ENCODE measurements at places on chromosomes 2 and 18. TPM values are rescaled to one million over a fixed set of nuclear protein-coding genes. Genes with fewer than 3 reads are reported as not detected.

DNA sequence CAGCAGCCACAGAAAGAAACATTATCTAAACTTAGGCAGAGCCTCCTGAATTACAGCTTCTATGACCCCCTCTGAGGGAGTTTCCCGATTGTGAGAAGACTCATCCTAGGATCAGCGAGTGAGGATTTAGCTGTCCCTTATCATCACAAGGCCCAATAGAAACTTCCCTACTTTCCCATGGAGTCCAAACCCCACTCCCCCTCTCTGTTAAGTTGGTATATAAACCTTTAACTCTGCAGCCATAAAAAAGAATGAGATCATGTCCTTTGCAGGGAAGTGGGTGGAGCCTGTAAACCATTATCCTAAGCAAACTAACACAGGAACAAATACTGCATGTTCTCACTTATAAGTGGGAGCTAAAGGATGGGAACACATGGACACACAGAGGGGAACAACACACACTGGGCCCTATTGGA is 78.8 kb downstream of the MYL12B start:
- H3K4me3 ChIP-seq: no peak overlapping the region
- H3K27me3 ChIP-seq: no peaks in the 10 kb centered on the region
- no peak overlapping the region for H3K27ac ChIP-seq
- H3K4me1 ChIP-seq: no peaks in the 10 kb centered on the region

The TUBA4A gene
- total RNA-seq: 11.9 TPM

- DNase-seq: peak; percentile 95
- H3K27ac ChIP-seq: peak overlapping the region; percentile 94
- peak overlapping the region; percentile 95 for H3K4me3 ChIP-seq
- H3K27me3 ChIP-seq: no peaks in the 10 kb centered on the region
- no peaks in the 10 kb centered on the region for H3K36me3 ChIP-seq
Measured at GRCh38 chr2:144516981-144517865, 2.7 kb downstream of the ZEB2 start.

DNA sequence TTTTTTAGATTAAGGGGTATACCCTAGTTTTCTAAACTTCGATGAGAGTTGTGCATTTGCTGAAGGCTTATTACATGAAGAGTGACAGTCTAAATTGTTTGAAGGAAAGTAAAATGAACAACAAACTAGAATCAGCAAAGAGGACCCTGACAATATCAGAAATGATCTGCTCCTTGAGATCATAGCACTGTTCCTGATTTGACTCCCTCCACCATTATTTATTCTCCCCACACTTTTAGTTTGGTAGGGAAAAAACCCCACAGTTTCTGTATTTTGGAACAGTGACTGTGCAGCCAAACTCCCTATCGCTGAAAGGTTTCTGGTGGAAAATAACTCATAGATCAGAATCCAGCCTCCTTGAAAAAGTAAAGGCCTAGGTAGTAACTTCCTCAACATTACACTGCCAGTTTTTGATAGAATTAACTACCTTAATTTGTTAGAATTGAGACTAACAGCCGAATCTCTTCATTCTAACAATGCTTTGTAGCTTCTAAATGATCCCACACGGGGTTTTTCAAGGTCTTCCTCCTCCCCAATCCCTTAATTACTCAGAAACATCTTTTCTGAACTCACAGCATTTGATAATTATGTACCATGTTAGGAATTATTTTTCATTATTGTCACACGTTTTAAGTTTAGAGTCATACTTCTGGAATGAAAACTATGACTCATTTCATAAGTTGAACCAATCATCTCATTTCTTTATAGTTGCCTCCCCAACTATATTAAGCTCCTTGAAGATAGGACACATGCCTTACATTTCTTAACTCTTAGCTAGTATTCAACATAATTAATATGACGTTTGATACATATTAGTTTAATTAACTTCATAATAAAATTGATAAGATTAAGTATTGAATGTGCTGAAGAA is 2.9 kb downstream of the MYL12A start:
- peaks cover 42% of the 10 kb centered on the region for H3K36me3 ChIP-seq
- H3K27ac ChIP-seq: peak overlapping the region; percentile 86
- no peaks in the 10 kb centered on the region for H3K27me3 ChIP-seq

GRCh38 chr2:60152226-60152833 is 401.1 kb downstream of the BCL11A start:
- no peaks in the 10 kb centered on the region for H3K4me1 ChIP-seq
- no peak overlapping the region for H3K27ac ChIP-seq
- no peaks in the 10 kb centered on the region for H3K36me3 ChIP-seq
- H3K4me3 ChIP-seq: no peak overlapping the region
- DNase-seq: no peak
- H3K27me3 ChIP-seq: no peaks in the 10 kb centered on the region

GRCh38 chr2:13193900-13194299 is 477.2 kb downstream of the TRIB2 start:
- no peaks in the 10 kb centered on the region for H3K4me1 ChIP-seq
- no peak for DNase-seq
- no peaks in the 10 kb centered on the region for H3K36me3 ChIP-seq

GRCh38 chr2:239667431-239667985 is 266.7 kb upstream of the HDAC4 start:
- no peaks in the 10 kb centered on the region for H3K36me3 ChIP-seq
- no peak overlapping the region for H3K4me3 ChIP-seq
- no peak overlapping the region for H3K27ac ChIP-seq
- no peaks in the 10 kb centered on the region for H3K27me3 ChIP-seq
- no peaks in the 10 kb centered on the region for H3K4me1 ChIP-seq

DNA sequence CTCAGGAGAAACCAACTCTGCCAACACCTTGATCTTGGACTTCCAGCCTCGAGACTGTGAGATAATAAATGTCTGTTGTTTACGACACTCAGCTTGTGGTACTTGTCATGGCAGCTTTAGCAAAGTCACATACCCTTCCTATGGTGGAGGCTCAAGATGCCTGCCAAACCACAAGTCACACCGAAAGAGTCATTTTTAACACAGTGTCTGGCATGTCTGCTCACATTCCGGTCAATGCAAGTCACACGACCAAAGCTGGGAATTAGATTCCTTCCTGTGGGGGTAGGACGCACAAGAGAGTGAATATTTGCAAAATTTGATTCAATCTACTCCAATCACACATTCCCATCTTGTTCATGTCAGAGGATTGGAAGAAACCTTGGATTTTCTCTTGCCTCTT is 24.6 kb downstream of the KCNE4 start:
- DNase-seq: peak; percentile 76
- H3K4me3 ChIP-seq: no peak overlapping the region

The NYAP2 gene
- total RNA-seq: under 0.01 TPM

The LYPD6 gene
- 0.59 TPM for total RNA-seq

DNA sequence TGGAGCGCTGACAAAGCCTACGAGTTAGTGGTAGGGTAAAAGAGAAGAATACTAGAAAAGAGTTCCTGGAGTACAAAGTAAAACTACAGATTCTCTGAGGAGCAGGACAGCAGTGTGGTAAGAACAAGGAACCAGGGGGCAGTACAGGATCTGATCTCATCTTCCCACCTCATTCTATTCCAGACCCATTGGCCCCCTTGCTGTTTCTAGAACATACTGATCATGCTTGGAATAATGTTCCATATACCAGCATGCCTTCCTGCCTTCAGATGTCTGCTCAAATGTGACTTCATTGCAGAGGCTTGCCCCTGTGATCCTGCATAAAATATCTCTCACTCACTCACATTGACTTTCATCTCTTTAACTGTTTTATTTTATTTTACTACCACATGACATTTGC is 19.3 kb downstream of the MSGN1 start:
- H3K27ac ChIP-seq: no peak overlapping the region
- H3K36me3 ChIP-seq: no peaks in the 10 kb centered on the region
- no peaks in the 10 kb centered on the region for H3K27me3 ChIP-seq
- no peak overlapping the region for H3K4me3 ChIP-seq
- H3K4me1 ChIP-seq: no peaks in the 10 kb centered on the region

DNA sequence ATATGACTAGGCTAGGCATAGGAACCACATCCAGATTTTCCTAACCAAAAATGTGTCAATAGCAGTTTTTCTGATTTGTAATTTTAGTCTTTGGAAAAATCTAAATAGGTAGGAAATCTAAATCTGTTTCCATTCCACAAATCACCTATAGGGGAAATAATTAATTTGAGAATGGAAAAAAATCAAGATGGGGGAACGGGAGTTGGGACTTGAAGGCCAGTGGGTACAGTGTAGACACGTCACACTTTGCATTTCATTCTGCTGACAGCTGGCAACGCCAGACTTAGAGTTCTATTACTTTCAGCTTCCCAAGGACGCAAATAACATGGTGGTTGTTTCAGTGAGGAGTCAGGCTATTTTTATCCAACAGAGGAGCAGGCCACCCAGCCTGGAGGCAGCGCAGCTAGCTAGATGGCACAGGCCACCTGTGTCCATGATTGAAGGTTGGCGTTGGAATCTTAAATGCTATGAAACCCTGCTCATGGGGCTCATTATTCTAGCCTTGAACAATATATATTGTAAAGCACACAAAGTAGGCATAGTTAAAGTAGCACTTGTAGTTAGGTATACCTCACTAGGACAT is 23.4 kb downstream of the HNRNPA3 start:
- H3K27ac ChIP-seq: peak overlapping the region; percentile 15
- H3K36me3 ChIP-seq: peaks cover 37% of the 10 kb centered on the region
- H3K4me1 ChIP-seq: peaks cover 15% of the 10 kb centered on the region
- H3K4me3 ChIP-seq: no peak overlapping the region
- no peak for DNase-seq
- H3K27me3 ChIP-seq: no peaks in the 10 kb centered on the region

DNA sequence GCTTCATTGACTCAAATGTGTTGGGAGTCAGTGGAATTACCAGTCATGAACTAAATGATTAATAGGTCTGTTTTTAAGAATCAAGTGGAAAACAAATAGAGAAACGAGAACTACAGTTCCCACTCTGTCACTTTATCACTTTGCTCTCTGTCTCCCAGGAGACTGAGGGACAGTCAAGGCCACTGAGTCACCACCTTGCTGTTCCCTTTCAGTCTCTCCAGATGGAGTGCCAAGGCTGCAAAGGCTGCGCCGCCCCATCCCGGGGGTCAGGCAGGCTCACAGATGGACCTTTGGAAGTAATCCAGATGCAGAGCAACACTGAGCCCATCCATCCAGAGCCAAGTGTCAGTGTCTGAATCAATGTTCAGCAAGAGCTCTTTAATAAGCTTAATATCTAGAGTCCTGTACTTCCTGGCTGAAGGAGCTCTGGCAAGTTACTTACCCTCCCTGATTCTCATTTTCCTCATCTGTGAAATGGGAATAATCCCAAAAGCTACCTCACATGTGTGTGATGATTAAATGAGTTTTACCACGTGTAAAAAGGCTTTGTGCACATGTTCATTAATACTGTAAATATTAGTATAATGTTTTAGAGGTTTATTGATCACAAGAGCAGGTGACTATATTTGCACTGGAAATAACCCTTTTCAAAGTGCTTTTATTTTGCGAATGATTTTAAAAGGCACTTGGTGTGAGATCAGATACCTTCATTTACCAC is 43.0 kb upstream of the EFEMP1 start:
- no peaks in the 10 kb centered on the region for H3K36me3 ChIP-seq
- H3K27me3 ChIP-seq: no peaks in the 10 kb centered on the region
- DNase-seq: no peak
- H3K4me1 ChIP-seq: peaks cover 15% of the 10 kb centered on the region

- H3K36me3 ChIP-seq: no peaks in the 10 kb centered on the region
- no peaks in the 10 kb centered on the region for H3K27me3 ChIP-seq
- no peak for DNase-seq
- H3K4me1 ChIP-seq: no peaks in the 10 kb centered on the region
Measured at GRCh38 chr2:170375192-170375591, 197.2 kb downstream of the MYO3B start.

- no peaks in the 10 kb centered on the region for H3K4me1 ChIP-seq
- no peak overlapping the region for H3K27ac ChIP-seq
- no peak overlapping the region for H3K4me3 ChIP-seq
- DNase-seq: peak; percentile 74
- no peaks in the 10 kb centered on the region for H3K36me3 ChIP-seq
- H3K27me3 ChIP-seq: no peaks in the 10 kb centered on the region
Measured at GRCh38 chr18:13621886-13622619, 104.3 kb downstream of the FAM210A start.

DNA sequence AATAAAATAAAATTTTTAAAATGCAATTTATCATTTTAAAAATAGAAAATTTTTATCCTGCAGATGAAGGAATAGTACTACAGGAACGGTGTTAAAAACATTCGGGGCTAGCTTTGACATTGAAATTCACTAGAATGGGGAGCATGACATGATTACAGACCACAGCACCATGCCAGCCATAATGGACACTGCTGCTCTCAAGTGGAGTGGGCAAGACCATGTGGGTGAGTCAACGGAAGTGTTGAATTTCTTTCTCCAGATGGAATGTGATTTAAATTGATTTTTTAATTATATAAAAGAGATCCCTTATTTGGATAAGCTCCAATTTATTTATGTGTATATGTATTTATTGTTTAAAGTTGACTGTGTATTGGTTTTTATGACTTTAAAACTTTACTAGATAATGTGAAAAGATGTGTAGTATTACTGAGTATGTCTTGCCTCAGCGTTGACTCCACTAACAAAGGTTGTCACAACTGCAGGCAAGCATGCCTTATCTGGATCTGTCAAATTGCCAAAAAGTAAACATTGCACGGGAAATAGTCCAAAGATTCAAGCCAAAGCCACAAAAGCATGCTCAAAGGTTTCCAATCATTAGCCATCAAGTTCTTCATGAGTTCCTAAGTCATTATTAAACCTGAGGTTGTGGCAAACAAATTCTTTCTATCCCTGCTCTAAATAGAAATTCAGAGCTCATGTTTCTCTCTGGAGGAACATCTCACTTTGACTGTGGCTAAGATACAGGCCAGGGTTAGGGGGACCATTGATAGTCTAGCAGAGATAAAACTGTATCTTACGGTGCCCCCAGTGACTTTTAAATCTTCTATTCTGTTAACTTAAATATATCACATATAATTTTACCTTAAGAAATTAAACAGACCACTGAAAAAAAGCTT is 536.9 kb downstream of the TMX3 start:
- DNase-seq: peak; percentile 49
- H3K4me1 ChIP-seq: peaks cover 13% of the 10 kb centered on the region
- H3K4me3 ChIP-seq: no peak overlapping the region
- no peaks in the 10 kb centered on the region for H3K36me3 ChIP-seq
- H3K27me3 ChIP-seq: no peaks in the 10 kb centered on the region

The OSR1 gene
- total RNA-seq: 15.2 TPM

DNA sequence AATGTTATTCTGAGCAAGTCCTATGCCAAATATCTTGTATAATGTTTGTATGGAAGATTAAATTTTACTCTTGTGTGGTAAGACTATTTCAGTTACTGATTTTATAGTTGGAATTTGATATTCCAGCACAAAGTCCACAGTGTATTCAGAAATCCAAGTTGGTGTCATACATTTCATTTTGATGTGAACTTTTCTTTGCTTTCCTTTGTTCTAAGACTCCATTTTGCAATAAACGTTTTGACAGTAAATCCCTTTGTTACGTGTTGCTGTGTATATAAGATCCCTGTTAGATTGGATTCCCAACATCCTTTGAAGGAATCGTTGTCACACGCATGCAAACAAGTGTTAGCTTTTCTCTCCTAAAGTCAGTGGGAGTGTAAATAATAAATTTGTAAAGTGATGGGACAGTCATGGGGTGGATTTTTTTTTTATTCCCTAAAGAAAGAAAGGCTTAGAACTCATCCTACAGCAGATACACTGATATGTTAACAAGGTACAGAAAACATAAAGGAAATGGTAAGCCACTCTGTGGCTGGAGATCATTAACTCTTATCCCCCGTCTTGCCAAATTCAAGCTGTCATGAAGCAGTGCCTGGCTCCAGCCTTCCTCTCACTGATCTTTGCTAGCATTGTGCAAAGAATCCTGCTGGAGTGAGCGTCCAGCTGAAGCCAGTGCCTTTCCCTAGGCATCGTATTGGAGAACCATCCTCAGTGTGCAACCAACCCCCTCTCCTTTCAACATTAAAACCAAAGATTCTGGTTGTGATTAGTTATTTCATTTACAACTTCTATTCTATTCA is 127.6 kb upstream of the CDCA7 start:
- no peaks in the 10 kb centered on the region for H3K27me3 ChIP-seq
- no peak overlapping the region for H3K27ac ChIP-seq
- H3K36me3 ChIP-seq: no peaks in the 10 kb centered on the region
- DNase-seq: no peak
- no peak overlapping the region for H3K4me3 ChIP-seq
